ENCODE measurements at places on chromosomes 11 and 22.

DNA sequence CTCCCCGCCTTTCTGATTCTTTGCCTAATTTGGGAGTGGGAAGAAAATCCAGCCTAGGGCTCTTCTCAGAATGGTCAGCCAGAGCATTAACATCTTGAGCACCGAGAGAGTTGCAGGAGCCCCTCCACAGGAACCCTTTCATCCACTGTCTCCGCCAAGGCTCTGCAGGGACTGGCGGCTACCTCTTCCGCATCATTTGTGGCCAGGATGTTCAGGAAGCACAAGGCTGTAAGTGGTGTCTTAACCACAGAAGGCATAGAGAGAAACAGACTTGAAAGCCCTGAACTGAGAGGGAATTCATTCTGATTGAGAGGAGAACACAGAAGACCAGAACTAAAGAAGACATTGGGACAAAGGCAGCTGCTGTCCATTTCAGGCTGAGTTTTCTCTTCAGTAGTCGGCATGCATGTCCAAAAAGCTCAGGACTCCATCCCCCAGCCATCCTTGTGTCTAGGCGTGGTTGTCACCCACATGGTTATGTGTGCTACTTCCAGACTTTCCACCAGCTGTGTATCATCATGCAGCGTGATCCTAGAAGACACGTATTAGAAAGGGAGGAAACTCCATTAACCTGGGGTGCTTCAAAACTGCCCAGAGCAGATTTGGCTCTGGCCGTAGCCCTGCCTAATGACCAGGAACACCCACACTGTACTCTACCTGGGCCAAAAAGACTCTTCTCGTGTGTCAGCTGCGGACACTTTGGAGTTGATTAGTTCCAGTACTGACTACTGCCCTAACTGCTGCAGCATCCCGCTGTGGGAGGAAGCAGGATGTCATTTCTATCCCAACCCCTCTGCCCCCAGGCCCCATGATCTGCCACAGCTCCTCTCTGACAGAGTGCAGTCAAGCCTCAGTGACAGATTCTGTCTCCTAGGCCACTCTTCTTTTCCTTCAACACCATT, 725.1 kb downstream of the NTM start:
- H3K36me3 ChIP-seq: no peaks in the 10 kb centered on the region
- no peak overlapping the region for H3K27ac ChIP-seq

DNA sequence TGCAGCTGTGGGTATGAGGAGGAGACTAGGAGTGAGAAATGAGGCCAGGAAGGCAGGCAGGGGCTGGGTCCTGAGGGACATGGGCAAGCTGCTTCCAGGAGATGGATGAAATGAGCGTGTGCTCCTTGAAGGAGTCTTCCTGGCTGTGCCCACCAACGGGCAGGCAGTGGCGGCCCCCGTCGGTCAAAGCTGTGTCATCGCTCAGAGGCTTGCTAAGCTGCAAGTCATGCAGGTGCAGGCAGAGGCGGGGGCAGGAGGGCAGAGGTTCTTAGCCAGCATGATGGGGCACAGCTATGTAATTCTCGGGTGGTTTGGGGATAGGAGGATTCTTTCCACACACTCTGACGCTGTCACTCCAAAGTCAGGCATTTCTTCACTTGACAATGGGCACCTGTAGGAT, 12.5 kb upstream of the PEX26 start:
- no peak for DNase-seq
- no peaks in the 10 kb centered on the region for H3K36me3 ChIP-seq
- no peaks in the 10 kb centered on the region for H3K4me1 ChIP-seq
- no peak overlapping the region for H3K27ac ChIP-seq
- H3K27me3 ChIP-seq: no peaks in the 10 kb centered on the region

DNA sequence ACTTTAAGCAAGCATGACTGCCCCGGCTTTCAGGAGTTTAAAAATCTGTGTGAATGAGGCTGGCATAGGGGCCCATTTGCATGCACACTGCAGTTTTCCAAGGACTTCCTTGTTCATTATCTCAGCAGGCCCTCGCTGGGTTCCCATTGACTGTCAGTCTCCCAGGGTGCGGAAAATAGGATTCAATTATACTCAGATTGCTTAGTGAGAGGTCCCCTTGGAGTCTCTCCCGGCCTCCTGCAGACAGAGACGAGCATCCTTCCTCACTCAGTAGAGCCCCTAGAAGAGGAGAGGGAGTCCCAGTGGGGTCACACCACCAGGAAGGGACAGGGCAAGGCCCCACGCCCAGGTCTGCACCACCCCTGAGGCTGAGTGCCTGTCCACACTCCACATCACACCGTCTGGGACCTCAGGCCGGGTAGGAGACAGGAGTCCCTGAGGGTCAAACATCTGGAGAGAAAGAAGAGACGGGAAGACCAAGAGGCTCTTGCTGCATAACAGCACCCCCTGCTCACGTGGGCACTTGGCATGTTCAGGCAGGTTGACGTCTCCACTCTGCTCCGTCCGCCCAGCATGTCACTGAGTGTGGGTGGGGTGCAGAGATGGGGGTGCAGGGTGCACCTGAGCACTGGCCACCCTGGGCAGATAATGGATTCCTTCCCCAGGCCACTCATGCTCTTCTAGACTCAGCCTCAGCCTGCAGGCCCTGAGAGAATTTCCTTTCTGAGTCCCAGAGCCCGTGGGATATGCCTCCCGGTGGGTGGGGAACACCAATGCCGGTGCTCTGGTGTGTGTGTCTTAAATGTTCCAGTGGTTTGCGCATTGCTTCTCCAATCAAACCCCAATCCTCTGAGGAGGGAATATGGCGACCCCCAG, 58.8 kb downstream of the MCM5 start:
- H3K36me3 ChIP-seq: no peaks in the 10 kb centered on the region
- no peaks in the 10 kb centered on the region for H3K27me3 ChIP-seq
- no peak overlapping the region for H3K4me3 ChIP-seq
- no peak overlapping the region for H3K27ac ChIP-seq
- no peaks in the 10 kb centered on the region for H3K4me1 ChIP-seq

GRCh38 chr11:106304274-106304673, 226.8 kb downstream of the AASDHPPT start:
- H3K36me3 ChIP-seq: no peaks in the 10 kb centered on the region
- H3K27ac ChIP-seq: no peak overlapping the region
- H3K4me3 ChIP-seq: no peak overlapping the region
- H3K27me3 ChIP-seq: no peaks in the 10 kb centered on the region

DNA sequence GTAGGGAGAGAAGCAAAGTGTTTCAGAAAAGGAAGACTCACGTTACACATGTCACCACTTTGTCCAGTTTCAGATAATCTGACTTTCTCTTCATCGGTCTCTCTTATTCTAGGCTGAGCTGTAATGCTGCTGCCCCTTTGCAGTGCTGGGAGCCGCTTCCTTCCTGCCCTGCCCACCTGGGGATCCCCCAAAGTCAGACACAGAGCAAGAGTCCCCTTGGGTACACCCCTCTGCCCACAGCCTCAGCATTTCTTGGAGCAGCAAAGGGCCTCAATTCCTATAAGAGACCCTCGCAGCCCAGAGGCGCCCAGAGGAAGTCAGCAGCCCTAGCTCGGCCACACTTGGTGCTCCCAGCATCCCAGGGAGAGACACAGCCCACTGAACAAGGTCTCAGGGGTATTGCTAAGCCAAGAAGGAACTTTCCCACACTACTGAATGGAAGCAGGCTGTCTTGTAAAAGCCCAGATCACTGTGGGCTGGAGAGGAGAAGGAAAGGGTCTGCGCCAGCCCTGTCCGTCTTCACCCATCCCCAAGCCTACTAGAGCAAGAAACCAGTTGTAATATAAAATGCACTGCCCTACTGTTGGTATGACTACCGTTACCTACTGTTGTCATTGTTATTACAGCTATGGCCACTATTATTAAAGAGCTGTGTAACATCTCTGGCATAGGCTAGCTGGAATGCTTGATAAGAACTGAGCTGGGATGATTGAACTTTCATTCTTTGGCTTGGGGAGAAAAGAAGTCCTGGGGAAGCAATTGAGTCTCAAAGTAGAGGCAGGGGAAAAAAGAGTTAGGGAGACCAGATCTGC, 31.2 kb upstream of the SMIM35 start:
- H3K36me3 ChIP-seq: no peaks in the 10 kb centered on the region
- no peaks in the 10 kb centered on the region for H3K27me3 ChIP-seq
- no peak overlapping the region for H3K4me3 ChIP-seq
- H3K4me1 ChIP-seq: no peaks in the 10 kb centered on the region

DNA sequence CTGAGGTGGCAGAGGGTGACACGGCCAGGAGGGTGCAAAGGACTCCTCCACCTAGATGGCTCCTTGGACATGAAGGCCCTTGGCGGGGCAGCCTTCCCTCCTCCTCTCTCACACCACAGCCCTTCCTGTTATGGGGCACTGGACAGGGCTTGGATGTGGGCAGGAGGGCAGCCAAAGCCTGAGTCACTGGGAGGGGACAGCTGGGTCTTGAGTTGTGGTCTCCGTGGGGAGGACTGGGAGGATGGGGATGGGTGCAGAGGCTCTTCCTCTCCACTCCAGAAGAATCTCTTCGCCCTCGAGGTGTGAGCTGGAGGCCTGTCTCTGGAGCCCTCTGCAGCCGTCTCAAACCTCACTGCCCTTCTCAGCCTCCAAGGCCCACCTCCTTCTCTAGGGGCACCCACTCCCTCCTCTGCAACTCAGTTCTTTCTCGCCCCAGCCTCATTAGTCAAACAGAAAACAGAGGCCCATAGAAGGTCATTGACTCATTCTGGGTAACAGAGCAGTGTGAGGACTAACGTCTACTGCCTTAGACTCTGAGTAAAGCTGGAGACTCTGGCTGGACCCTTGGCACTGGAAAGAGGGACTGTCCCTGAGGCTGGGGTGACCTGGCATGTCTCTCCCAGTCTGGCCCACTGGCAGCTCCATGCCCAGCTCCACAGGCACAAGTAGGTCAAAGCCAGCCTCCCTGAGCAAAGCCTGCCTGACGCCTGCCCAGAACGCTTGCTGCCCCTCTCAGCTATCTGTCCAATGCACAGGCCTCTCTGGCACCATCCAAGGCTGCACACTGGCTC, 47.5 kb upstream of the CDON start:
- H3K36me3 ChIP-seq: no peaks in the 10 kb centered on the region
- H3K4me3 ChIP-seq: no peak overlapping the region
- DNase-seq: no peak

DNA sequence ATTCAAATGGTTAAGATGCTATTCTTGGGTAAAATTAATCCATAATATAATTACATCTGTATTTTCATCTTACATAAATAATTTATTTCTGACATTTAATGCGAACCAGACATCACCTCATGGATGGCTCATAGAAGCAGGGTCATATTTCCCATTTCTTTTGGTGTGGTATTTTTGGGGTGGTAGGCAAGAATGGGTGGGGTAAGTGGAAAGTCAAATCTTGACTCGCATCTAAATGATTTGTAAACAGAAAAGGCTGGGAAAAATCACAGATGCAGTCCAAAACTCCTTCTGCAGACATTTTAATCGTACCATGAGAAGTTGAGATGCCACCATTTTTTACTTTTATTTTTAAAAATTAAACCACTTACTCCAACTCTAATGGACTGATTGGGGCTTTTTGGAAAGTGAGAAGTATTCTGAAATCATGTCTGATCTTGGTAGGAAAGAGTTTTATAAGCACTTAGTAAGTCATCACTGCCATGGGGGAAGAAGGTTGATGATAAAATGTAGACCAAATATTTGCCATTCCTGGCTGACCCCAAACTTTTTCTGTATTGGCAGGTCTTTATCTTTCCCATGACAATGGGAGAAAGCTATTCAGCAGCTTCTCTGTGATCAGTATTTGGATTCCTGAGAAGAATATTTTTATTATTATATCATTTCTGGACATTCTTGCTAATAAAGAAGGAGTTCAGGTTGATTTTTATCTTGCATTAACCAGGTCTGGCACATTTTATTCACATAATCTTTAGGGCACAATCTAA, 47.2 kb upstream of the BLID start:
- no peak for DNase-seq
- no peaks in the 10 kb centered on the region for H3K36me3 ChIP-seq
- no peaks in the 10 kb centered on the region for H3K4me1 ChIP-seq
- no peaks in the 10 kb centered on the region for H3K27me3 ChIP-seq

DNA sequence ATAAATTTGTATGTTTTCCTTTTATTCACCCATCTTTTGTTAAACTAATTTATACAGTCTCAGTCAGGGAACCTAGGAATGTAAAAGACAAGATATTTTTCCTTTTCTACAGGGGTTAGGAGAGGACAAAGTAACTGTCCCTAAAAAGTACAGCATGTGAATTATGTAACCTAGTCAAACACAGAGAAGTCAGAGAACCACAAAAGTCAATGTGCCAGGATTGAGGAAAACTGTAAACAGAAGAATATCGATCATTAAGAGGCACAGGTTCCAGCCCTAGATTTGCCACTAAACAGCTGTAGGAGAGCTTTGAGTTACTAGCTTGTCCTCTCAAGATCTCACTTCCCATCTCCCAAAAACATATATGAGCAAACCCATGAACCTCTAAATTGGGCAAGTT, 550.9 kb upstream of the FAT3 start:
- no peaks in the 10 kb centered on the region for H3K36me3 ChIP-seq
- no peak overlapping the region for H3K27ac ChIP-seq
- H3K4me1 ChIP-seq: no peaks in the 10 kb centered on the region
- no peaks in the 10 kb centered on the region for H3K27me3 ChIP-seq

DNA sequence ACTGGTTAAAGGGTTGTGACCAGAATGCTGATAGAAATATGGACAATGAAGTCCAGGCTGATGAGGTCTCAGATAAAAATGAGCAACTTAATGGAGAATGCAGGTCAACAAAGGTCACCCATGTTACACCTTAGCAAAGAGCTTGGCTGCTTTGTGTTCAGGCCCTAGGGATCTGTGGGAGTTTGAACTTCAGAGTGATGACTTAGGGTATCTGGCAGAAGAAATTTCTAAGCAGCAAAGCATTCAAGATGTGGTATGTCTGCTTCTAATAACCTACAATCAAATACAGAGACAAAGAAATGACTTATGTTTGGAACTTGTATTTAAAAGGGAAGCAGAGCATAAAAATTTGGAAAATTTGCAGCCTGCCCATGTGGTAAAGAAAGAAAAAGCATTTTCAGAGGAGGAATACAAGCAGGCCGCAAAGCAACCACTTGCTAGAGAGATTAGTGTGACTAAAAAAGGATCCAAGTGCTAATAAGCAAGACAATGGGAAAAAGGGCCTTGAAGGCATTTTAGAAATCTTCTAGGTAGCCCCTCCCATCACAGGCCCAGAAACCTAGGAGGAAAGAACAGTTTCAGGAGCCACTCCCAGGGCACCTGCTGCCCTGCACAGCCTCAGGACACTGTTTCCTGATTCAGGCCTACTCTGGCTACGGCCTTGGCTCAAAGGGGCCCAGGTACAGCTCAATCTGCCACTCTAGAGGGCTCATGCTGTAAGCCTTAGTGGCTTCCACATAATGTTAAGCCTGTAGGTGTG, 41.3 kb downstream of the TNKS1BP1 start:
- no peaks in the 10 kb centered on the region for H3K4me1 ChIP-seq
- H3K27ac ChIP-seq: no peak overlapping the region
- H3K4me3 ChIP-seq: no peak overlapping the region

DNA sequence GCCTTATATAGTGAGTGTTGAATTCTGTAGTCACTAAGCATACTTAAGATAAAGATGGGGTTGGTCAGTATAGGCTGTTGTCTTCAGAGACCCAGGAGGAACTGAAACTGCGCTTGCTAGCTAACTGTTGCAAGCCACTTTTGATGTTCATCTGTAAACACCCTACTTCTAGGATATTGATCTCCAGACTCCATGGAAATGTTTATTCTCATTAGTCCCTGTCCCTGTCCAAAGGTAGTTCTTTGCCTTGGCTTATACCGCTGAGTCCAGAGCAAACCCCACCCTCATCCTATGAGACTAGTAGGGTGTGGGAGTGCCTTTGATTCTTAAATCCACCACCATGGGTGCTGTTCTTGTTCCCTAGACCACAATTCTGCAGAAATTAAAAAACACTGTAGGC, 36.4 kb downstream of the DEPDC5 start:
- DNase-seq: no peak
- H3K4me3 ChIP-seq: no peak overlapping the region
- H3K4me1 ChIP-seq: no peaks in the 10 kb centered on the region
- H3K27me3 ChIP-seq: no peaks in the 10 kb centered on the region

GRCh38 chr11:64998141-64998540, 1.4 kb upstream of the BATF2 start:
- DNase-seq: no peak
- no peaks in the 10 kb centered on the region for H3K27me3 ChIP-seq
- no peaks in the 10 kb centered on the region for H3K36me3 ChIP-seq
- H3K4me1 ChIP-seq: no peaks in the 10 kb centered on the region

Data from naive thymus-derived CD4-positive, alpha-beta T cell (primary cell).